ENCODE measurements at places on chromosomes 3 and 15.
A peak's percentile ranks its signal among the peaks of the same experiment; 100 is the strongest.

DNA sequence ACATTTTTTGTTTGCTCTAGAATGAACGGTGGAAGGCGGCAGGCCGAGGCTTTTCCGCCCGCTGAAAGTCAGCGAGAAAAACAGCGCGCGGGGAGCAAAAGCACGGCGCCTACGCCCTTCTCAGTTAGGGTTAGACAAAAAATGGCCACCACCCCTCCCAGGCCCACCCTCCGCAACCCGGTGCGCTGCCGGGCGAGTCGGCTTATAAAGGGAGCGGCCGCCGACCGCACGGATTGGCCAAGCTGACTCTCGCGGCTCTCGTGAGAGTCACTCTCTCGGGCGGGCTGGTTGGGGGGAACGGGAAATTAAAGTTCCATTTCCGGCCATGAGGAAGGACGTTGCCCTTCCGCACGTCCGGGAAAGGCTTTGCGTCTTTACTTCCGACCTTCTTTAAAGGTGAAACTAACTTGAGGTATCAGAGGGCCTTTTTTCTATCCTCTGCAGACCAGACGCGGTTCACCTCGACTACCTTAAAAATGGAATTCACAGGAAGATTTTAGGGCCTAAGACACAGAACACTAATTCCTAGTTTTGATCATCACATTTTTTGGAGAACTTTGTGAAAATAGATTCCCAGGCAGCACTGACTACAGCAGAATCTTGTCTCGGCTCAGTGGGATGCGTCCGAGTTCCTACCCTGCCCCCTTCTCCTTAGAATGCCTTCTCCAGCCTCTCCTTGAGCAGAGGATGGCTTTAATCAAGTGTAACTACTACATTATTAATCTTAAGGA, at the start of gene TERC:
Gene TERC, minus strand, starts transcription at position 179 of the 731 bp plus-strand sequence.
- DNase-seq = peak; percentile 46

DNA sequence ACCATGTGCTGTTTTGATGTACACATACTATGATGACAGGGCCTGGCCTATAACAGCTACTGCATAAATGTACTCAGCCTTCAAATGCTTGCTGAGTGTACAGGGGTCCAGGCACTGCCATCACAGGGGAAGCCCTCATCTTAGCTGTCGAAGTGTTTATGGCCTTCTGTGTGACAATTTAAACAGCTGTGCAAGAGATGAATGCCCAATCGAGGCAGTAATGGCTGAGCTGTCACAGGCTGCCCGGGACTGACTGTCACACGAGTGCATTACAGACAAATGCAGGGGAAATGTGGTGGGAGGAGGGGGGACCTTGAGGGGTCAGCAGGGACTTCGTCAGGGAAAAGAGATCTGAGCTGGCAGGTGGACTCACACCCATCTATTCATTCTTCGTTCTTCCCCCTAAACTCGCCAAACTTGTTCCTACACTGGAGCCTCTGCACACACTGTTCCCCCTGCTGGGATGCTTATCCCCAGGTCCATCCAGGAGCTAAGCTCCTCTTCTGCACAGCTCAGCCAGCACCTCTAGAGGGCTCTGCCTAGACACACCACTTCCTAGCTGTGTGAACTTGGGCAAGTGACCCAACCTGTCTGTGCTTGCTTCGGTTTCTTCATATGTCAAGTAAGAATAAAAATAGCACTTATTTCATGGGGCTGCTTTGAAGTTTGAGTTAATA, 156.2 kb upstream of the IQSEC1 start:
- DNase-seq = peak; percentile 57

GRCh38 chr15:39513936-39514335, 66.9 kb upstream of the THBS1 start:
- DNase-seq = no peak

DNA sequence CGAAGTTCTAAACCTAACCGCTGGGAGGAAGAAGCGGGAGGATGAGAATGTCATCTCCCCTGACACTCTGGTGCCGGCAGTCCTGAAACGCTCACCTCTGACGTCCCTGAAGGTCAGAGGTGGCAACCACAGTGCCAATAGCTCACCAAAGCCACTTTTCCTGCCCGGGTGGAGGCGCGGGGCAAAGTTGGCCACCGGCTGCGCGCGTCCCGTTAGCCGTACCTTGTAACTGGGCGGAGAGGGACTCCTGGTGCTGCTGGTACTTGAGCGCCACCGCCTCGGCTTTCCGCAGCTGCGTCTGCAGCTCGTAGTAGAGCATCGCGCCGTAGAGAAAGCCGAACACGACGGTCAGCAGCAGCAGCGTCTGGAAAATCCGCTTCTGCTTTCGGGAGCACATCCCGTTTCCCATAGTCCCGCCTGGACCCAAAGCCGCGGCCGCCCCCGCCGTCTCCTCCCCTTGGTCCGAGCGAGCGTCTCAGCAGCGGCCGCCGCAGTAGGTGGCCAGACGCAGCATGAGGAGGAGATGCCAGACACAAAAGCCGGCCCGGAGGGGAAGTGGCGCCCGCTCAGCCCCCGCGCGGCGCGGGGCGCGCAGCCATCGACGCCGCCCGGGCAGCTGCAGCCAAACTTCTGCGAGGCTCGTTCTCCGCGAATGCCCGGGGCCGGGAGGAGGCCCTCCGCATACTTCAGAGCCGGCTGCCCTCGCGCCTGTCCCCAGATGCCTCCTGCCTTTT, 680 bp downstream of the GOLIM4 start:
- DNase-seq = peak; percentile 8

DNA sequence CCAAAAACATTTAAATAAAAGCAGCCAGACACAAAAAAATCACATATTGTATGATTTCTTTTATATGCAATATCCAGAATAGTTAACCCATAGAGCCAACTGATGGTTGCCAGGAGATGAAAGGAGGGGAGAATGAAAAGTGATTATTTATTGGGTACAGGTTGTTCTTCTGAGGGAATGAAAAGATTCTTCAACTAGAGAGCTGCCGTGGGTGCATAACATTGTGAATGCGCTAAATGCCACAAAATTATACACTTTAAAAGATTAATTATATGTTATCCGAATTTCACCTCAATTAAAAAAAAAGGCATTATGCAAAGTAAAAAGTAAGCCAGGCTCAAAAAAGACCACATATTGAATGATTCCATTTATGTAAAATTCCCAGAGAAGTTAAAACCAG, 36.1 kb downstream of the PRKAR2A start:
- DNase-seq = no peak

DNA sequence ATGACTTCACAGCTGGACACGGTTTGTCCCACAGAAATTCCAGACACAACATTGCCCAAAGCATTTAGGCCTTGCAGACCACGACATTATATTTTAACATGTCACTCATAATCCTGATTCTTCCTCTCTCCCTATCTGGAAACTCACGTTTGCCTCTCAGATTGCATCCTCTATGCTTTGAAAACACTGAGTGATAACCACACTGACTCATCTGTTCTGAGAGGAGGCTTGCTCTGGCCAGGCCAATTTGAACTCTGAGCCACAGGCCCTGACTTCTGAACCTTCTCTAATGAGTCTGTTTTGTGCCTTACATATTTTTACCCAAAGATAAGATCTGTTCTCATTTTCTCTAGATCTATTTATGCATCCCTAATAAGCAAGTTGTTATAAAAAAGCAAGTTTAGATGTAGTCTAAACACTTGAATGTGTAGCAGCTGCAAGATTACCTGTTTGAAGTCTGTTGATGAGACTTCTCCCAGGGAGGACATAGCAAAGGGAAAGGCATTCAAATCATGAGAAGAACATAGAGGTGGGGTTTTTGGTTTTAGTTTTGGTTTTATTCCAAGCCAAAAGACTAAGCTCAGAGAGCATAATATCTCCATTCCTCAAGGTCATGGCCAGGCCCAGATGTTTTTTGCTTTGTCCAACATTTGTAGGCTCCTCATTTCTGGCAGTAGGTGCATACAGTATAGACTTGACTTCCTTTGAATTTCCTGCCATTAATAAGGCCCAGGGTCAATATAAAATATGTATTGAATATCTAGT, 234.4 kb upstream of the LRTM1 start:
- no peak for DNase-seq

DNA sequence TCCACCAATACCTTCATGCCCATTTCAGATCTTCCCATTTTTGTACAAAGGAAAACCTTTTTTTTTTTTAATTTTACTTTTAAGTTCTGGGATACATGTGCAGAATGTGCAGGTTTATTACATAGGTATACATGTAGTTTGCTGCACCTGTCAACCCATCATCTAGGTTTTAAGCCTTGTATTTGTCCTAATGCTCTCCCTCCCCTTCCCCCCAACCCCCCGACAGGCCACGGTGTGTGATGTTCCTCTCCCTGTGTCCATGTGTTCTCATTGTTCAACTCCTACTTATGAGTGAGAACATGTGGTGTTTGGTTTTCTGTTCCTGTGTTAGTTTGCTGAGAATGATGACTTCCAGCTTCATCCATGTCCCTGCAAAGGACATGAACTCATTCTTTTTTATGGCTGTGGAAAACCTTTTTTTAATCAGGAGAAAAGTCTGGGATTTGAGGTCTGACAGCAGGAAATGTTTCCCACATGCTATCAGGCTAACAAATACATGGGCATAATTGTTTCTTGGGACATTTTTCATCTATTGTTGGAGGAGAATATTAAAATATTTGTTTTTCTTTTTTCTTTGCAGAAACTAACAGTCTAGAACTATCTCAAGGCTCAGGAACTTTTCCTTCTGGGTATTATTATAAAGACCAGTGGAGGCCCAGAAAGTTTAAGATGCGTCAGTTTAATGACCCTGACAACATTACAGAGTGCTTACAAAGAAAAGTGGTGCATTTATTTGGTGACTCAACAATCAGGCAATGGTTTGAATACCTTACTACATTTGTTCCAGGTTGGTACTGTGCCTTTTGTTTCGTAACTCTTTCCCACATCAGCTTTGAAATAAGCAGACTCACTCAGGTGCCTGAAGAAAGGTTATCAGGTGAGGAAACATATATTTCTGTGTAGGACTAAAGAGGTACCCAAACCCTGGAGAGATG, 32.8 kb upstream of the NFKBIZ start:
- DNase-seq = no peak

- DNase-seq = no peak
Measured at GRCh38 chr3:56923526-56924224, 121.9 kb upstream of the ARHGEF3 start.

DNA sequence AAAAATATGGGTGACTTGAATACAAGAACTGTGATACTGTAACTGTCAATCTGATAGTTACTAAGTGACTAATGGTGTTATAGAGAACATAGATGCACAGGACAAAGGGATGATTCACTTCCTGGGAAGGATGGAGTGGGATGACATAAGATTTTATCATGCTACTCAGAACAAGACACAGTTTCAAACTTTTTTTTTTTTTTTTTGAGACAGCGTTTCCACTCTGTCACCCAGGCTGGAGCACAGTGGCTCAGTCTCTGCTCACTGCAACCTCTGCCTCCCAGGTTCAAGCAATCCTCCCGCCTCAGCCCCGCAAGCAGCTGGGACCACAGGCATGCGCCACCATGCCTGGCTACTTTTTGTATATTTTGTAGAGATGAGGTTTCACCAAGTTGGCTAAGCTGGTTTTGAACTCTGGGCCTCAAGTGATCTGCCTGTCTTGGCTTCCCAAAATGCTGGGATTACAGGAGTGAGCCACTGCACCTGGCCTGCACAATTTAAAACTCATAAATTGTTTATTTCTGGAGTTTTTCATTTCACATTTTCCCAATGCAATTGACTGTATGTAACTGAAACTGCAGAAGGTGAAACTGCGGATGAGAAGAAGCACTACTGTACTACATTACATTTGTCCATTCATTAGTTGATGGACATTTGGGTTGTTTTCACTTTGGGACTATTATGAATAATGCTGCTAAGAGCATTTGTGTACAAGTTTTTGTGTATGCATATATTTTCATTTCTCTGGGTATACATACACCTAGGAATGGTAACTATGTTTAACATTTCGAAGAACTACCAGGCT, 40.6 kb downstream of the ADIPOQ start:
- DNase-seq = no peak

DNA sequence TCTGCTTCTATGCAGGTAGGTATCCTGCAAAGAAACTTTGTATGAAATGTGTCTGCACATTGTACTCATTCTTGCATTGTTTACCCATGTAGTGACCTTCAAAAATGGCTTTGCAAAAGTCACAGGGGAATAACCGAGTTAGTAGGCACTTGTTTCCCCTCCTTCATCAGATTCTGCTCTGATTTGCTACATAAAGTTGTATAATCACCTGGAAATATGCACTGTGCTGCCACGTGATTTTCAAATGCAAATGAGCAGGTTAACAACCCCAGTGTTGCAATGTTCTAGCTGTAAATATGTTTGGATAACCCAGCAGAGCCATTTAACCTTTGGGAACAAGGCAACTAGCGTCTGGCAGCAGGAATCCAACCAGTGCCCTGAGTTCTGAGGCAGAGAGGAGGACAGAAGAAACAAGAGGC, at the start of gene KNG1:
Gene KNG1, plus strand, starts transcription at position 321 of the 419 bp plus-strand sequence. CDS start 184 bp downstream, outside the sequence.
- DNase-seq = no peak

GRCh38 chr15:41921639-41922038, 27.8 kb upstream of the SPTBN5 start:
- DNase-seq = no peak

DNA sequence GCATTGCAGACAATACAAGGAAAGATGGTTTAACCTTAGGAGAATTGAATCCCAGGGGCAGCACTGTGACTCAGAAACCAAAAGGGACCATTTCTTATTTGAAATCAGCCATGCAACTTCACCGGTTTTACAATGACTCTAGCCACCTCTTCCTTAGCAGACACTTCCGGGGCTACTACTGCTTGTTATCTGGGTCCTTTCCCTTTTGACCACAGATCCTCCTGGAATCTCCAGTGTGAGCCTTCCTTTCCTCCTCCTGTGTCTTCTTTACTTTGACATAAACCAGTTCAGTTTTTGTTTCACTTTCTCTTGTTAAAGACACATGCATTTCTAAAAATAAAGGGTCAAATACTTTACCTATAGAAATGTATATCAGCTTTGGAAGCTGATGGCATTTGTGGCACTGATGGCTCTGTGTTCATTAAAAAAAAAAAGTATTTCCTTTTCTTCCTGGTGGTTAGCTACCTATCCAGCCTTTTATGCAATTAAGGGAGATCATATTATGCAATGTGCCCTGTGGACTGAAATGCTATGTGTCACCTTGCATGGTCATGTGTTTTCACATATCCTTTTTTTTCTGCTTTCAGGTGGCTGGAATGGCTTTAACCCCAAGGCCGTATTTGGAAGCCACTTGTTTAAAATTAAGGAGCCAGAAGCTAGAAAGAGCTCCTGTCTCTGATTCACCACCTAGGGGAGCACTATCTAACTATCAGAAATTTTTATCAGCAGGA, 296.2 kb downstream of the CHL1 start:
- no peak for DNase-seq

DNA sequence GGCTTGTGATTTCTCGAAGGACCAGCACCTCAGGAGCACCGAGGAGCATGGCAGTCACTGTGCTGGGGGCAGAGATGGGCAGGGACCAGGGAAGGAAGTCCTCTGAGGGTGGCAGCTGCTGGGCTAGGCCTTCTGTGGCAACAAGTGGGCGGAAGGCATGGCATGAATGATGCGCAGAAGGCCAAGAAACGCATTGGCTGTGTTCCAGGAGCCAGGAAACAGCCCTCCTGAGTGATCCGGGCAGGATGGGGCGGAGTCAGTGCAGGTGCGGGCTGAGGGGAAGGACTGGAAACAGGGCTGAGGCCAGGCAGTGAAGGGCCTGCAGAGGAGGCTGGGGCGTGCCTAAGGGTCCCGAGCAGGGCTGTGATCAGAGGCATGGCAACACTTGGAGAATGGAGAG, 23.6 kb downstream of the MRPS11 start:
- no peak for DNase-seq

- DNase-seq = no peak
Measured at GRCh38 chr15:41930221-41930866, 36.5 kb upstream of the SPTBN5 start.

GRCh38 chr3:169305460-169305859, 358.1 kb downstream of the MECOM start:
- DNase-seq = no peak

GRCh38 chr3:72448858-72449257, 399.4 kb downstream of the SHQ1 start:
- DNase-seq = no peak

GRCh38 chr3:100002599-100003350, 111.5 kb downstream of the FILIP1L start:
- no peak for DNase-seq
